ENCODE measurements at places on chromosomes 13 and 19. TPM values are rescaled to one million over a fixed set of nuclear protein-coding genes. Genes with fewer than 3 reads are reported as not detected.

Gene CCDC8
- total RNA-seq, result 23.9 TPM

- H3K4me3 ChIP-seq, result no peak overlapping the region
- no peak for DNase-seq
- no peaks in the 10 kb centered on the region for H3K36me3 ChIP-seq
- H3K4me1 ChIP-seq, result peaks cover 26% of the 10 kb centered on the region
These were observed 161.4 kb downstream of the EFNB2 start for GRCh38 chr13:106373989-106374572.

Gene GAS6
- 7.7 TPM for total RNA-seq

DNA sequence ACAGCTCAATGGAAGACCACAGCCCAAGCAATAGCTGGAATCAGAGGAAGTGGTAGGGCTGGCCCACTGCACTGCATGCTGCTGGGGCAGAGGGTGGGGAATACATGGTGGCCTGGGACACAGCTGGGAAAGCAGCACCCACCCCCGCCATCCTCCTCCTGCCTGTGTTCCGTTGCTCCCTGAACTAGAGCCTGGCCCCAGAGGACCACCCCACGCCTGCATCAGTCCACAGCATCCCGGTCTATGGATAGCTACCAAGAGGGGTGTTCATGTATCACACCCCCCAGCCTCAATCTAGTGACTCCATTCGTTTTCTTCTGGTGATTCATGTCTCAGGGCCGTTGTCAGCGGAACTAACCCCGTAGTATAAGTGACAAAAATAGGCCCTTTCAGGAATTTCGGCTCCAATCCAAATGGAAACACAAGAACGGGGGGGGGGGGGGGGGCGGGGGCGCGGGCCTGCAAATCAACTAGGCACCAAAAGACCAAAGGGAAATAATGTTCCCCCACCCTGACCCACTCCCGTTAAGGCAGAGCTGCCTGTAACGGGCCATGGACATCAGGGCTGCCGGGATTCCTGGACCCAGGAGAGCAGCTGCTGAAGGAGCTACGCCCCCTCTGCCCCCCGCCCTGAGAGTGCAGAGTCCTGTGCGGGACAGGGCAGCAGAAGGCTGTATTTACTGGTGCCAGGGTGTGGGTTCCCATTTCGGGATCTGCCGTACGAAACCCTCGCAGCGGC, 18.9 kb upstream of the EPHX3 start:
- peaks cover 2% of the 10 kb centered on the region for H3K36me3 ChIP-seq
- no peak overlapping the region for H3K4me3 ChIP-seq
- DNase-seq, result no peak
- H3K27ac ChIP-seq, result peak overlapping the region; percentile 27
- peaks cover 12% of the 10 kb centered on the region for H3K4me1 ChIP-seq
- no peaks in the 10 kb centered on the region for H3K27me3 ChIP-seq

DNA sequence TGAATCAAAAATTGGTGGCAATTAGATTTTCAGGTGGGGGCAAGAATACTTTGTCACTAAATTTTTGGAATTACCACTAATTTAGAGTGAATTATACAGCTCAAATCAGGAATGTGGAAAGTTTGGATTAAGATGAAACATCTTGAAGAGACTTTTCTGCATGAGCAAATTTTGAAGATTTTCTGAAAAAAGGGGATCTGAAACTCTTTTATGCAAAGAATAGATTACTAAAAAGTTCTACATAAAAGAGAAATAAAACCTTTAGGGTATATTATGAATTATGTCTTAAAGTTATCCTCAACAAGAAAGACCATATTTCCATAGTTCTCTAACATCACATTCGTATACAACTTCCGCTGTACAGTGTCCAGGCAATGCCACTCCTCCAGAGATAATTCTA, 36.7 kb downstream of the ZNF93 start:
- DNase-seq, result no peak
- H3K27me3 ChIP-seq, result no peaks in the 10 kb centered on the region
- H3K27ac ChIP-seq, result no peak overlapping the region
- H3K4me1 ChIP-seq, result no peaks in the 10 kb centered on the region
- peaks cover 51% of the 10 kb centered on the region for H3K36me3 ChIP-seq
